WTC11 (cell line): ENCODE measurements at places on chromosomes 5 and 9.

GRCh38 chr5:181153814-181154213, 6.4 kb downstream of the OR2V2 start:
- DNase-seq = no peak

GRCh38 chr5:159041444-159042198, 58.1 kb downstream of the EBF1 start:
- DNase-seq = no peak

- no peak for DNase-seq
Observed at GRCh38 chr9:86072394-86072877, 26.9 kb downstream of the GOLM1 start.

- peak; percentile 2 for DNase-seq
Observed at GRCh38 chr5:135472141-135472540, 20.0 kb upstream of the TIFAB start.

- DNase-seq = peak; percentile 69
Observed at GRCh38 chr9:131330814-131331600, 41.5 kb downstream of the PLPP7 start.

GRCh38 chr5:121025671-121026070, 561.6 kb downstream of the PRR16 start:
- no peak for DNase-seq

DNA sequence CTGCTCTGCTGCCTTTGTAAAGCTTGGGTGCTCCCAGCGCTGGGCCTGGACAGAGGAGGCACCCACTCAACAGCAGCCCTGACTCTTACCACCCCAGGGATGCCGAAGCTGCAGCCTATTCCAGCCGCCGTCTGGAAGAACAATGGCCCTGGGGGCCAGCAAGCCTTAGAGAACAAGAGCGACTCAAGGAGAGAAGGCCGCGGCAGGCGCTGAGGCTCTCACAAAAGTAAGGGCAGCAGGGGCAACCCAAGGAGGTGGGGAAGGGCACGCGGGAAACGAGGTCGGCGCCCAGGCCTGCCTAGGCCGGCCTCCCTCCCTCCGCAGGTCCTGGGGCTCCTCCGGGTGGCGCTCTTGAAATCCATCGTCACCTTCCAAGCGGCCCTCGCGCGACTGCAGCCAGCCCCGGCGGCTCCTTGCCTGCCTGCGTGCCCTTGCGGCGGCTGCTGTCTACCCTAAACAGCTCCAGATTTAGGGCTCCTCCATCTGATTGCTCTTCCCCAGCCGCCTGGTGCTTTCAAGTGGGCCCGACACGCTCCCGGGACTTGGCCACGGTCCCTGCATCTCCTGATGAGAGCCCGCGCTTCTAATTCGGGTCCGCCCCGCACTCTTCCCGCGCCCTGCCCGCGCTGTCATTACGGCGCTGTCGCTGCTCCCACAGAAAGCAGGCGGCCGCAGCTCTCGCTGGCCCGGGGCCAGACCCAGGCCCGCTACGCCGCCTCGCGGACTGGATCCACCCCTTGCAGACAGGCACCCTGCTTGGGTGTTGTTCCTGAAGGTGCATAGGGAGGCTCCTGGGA, 213.3 kb downstream of the SEMA6A start:
- DNase-seq = peak; percentile 82

- no peak for DNase-seq
Observed at GRCh38 chr5:130995254-130995515, 169.9 kb downstream of the HINT1 start.

DNA sequence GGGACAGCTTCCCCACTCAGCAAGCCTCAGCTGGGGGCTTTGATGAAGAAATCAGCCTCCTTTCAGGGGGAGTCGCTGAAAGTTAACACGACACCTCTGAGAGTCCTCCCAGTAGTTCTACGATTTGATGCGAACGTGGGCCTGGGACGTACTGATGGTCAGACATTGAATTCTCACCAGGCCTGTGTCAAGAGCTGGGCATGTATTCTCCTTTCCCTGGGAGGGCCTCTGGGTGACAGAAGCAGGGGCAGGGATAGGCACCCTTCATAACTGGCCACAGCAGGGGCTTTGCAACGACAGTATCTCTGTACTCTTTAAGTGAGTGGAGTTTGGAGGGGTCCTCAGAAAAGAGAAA, 15.6 kb upstream of the COL5A1 start:
- DNase-seq = peak; percentile 5

DNA sequence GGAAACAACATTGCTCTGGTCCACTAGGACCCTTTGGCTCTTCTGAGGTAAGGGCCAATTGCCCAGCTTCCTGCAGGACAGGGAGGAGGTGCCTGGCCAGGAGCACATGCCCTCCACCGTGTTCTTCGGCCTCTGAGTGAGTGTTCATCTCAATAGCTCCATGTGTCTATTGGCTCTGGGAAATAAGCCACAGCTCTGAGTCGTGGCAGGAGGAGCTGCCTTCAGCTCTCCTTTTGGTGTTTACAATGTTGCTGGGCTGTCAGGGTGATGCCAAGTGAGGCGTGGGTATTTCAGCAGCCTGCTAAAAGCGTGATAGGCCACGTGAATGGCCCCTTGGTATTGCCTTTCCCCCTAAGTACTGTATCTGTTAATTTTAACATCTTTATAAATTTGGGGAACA, 26.6 kb downstream of the GADD45G start:
- no peak for DNase-seq
